ENCODE measurements at places on chromosomes 5 and 9.
A peak's percentile ranks its signal among the peaks of the same experiment; 100 is the strongest.

DNA sequence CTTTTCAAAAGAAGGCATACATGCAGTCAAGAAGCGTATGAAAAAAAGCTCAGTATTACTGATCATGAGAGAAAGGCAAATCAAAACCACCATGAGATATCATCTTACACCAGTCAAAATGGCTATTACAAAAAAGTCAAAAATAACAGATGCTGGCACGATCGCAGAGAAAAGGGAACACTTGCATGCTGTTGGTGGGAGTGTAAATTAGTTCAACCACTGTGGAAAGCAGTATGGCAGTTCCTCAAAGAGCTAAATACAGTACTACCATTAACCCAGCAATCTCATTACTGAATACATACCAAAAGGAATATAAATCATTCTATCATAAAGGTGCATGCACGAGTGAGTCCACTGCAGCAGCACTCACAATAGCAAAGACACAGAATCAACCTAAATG lies 24.5 kb downstream of the RETREG1 start:
- DNase-seq, result no peak

- DNase-seq, result no peak
Observed at GRCh38 chr5:167920589-167920988, 370.9 kb upstream of the WWC1 start.

DNA sequence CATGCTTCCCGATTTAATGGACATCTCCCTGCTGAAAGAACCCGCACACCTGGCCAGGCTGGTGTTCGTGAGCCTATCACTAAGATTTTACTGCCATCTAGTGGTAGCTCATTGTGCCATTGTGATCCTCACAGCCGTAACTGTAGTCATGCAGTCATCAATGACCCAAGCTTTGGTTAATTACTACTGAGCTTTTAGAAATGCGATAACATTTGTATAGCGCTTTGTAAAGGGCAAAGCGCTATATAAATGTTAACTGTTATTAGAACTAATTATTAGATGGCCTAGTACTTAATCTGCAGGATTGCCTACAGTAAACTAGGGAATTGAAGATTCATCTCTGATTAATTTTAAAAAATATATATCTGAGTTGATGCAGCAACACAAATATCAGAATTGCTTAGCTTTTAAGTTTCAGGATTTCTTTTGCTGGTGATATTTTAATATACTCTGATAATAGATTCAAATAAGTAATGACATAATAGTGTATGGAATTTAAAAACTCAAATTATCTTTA lies 90.2 kb downstream of the HACD4 start:
- no peak for DNase-seq

- DNase-seq, result no peak
Observed at GRCh38 chr5:172235827-172236736, 42.1 kb downstream of the EFCAB9 start.

DNA sequence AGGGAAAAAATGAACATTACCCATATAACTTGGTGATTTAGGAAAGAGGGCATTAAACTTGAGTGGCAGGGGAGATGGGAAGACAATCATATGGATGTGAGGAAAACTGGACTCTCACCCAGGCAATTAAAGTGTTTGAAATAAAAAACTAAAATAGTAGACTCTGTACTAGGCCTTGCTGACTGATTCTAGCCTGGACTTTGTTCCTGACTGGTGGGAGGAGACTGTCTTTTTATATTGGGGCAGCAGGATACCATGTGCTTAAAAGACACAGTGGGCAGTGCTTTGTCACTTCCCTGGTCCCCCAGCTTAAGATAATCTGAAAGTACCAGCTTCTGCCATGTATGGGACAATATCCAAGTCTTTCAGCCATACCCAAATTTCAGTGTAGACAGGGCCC lies 107.0 kb downstream of the ACTL7B start:
- no peak for DNase-seq

DNA sequence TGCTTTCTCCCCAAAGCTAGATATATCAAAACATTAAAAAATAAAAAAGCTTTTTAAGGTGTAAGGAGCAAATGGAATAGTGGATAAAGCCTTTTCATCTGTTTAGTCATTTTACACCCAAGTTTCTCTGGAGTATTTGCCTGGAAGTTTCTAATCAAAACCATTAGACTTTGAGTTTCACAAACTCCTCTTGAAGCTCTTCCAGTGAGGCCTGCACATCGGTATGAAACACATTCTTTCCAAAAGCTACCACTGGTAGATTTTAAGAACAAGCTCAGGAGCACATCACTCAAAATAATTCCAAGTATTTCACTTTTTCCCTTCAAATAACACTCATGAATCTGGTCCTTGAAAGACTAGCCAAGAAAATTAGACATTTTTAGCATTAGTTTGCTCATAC lies 5.7 kb downstream of the TRIM52 start:
- no peak for DNase-seq

DNA sequence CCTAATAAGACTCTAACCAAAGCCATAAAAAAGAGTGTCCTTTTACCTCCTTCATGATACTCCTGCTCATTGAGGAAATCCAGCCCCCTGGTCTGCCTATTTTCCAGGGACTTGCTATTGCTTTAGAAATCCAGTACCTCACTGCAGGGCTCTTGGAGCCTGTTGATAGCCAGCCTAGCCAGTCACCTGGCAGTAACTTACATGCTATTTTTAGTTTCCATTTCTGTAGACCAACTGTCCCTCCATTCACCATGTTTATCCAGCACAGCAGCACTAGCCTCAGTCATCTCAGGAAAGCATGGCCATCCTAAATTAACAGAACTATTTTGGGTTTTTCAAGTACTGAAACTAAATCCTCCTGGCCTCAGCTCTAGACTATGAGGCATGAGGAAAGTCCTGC lies 91.5 kb upstream of the PHF24 start:
- DNase-seq, result no peak

DNA sequence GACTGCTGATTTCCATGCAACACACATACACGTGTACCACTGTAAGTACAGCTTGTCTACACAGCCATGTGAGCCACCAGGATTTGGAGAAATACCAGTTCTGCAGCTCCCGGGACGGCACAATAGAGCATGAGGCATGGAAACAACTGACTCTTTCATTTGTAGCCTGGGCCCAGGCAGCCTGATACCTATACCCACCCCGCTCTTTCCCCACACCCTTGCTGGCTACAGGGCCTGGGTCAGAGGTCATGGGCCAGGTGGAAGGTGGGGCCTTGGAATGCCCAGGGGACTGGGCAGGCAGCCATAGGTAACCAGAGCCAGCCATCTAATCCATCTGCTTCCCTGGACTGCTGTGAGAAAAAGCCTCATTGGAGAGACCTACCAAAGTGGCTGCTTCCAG lies 39.0 kb upstream of the ZSWIM6 start:
- no peak for DNase-seq

GRCh38 chr9:85061969-85062368 lies 392.4 kb downstream of the NTRK2 start:
- no peak for DNase-seq

DNA sequence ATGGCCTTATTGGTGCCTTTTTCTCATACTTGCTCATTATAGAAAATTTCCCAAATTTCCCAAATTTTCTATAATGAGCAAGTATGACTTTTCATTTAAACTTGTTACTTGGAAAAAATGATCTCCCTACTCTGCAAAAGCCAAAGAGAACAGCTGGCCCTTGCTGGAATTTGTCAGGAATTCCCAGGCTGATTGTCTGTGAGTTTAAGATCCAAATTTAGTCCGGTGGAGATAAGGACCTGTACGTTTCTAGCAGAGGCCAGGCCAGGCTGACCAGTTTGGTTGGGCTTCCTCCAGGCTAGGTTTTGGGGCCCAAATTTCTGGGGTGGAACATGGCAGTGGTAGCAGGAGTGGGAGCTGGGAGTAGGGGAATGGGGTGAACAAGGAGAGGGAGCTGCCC lies 51.9 kb downstream of the NEURL1B start:
- DNase-seq, result no peak

- DNase-seq, result no peak
Observed at GRCh38 chr5:2241842-2242241, 359.1 kb upstream of the IRX4 start.

GRCh38 chr5:123717139-123717538 lies 205.2 kb downstream of the CSNK1G3 start:
- DNase-seq, result no peak

- no peak for DNase-seq
Observed at GRCh38 chr9:95017062-95017461, 290.6 kb downstream of the AOPEP start.

DNA sequence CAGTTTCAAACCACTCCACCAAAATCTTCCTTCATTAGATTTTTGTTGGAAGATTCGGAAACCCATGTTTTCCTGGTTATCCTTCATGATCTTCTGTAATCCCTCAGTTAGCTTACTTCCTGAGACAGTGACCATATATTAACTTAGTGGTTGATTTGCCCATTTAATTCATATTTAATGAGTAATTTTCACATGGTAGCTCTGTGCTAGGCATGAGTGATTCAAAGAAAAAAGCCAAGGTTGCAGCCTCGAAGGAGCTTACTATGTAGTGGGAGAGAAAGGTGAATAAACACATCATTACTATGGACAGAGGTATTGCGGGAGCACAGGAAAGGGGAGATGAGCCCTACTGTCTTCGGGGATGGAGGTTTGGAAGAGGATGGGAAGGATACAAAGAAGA lies 158.5 kb downstream of the TLE1 start:
- DNase-seq, result no peak

GRCh38 chr5:149904293-149904886 lies 40.2 kb downstream of the PDE6A start:
- no peak for DNase-seq

- peak; percentile 27 for DNase-seq
Observed at GRCh38 chr5:38670878-38671277, 114.4 kb upstream of the LIFR start.

DNA sequence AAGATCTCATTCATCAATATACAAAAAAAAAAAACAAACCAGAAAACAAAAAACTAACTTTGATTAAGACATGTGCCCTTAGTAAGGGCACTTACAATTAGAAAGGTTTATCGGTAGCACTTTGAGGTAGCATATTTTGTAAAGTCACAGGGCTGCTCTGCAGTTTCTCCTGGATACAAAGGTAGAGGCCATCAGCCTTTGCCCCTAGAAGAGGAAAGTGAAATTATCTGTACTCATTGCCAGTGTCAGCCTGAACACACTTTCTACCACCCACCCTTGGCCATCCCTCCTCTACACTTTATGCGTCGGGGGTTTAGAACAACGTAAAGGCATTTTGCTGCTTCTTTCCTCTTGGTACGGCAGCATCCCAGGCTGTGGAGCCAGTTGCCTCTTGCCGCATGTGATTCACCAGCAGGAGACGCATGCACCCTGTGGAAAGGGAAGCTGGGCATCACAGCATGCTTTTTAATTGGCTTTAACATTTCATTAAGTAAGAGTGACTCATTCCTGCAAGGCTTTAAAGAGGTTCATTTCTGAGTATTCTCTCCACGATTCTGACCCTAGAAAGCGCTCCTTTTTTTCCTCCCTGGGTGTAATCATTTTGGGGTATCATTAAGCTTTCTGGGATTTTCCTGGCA lies 84.6 kb downstream of the CEMIP2 start:
- no peak for DNase-seq

GRCh38 chr9:109981091-109981490 lies 201.1 kb downstream of the PALM2AKAP2 start:
- no peak for DNase-seq

- no peak for DNase-seq
Observed at GRCh38 chr5:25975885-25976284, 1062.5 kb downstream of the CDH9 start.

- peak; percentile 7 for DNase-seq
Observed at GRCh38 chr9:13213337-13213736, 66.2 kb downstream of the MPDZ start.

DNA sequence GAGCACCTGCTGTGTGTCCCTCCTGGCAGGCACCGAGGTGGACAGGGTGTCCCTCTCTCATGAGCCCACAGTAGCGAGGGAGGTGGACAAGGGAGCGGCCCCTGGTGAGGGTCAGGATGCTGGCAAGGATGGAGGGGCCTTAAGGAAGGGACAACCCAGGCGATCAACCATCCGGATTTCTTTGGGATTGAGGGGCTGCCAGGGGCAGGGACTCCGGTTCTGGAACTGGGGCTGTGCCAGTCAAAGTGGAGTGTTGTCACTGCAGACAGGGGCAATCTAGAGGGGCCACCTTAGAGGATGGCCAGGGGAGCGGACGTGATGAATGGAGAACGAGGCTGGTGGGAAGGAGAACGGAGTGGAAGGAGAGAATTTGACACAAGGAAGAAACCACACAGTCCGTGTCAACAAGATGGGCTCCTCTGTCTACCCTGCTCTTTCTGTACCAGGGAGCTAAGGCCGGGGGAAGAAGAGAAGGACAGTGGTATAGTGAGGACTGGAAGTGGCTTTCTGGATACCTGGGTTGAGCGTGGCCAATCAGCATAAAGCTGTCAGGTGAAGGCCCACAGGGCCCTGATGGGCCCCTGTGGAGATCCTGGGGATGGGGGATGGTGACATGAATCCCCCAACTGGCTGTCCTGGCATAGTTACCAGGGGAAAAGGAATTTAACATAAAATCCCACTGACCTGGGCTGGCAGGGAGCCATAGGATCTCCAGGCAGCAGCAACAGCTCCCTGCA lies 4.2 kb upstream of the WDR5 start:
- no peak for DNase-seq

DNA sequence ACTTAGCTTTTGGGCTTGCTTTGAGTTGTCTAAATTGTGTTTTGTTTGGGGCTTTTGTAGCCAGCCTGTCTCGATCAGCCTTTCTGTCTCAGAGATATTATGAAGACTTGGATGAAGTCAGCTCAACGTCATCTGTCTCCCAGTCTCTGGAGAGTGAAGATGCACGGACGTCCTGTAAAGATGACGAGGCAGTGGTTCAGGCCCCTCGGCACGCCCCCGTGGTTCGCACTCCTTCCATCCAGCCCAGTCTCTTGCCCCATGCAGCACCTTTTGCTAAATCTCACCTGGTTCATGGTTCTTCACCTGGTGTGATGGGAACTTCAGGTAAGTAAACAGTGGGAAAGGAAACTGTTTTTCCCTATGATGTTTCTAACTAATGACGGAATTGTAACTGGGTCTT lies 48.6 kb downstream of the NUP214 start:
- no peak for DNase-seq

DNA sequence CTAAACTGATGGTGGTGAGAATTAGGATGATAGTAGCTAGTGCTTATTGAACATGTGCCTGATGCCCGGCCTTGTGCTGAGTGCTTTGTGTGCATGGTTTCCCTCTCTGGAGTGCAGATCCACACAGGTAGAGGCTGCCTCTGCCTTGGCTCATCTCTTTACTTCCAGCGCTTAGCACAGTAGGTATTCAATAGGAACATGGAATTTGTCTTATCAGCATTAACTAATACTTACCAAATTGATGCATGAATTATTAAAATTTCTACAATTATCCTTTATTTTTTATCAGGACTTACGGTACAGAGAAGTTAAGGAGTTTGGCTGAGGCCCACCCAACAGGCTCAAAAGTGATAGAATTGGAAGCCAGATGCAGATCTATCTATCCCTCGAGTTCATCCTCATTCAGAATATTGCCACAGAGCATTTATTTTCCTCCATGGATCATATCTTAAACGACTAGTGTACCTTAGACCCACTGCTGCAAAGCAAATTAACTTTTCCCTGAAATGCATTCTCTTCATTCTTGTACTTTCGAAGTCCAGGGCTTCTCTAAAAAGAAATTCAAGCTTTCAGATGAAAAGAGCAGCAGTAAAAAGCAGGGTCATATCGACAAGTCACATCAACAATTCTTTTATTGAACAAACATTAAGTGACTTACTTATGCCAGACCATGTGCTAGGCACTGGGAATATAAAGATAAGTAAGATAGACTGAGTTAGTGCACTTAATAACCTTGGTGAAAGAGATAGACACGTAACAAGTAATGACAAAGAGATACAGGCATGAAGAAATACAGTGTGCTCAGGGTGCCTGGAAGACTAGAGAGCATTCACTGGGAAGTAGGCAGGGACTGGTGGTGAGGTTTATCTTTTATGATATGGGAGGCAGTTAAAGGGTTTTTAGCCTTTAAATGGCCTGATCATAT lies 290.0 kb downstream of the ARRDC3 start:
- DNase-seq, result no peak

All from AG09309 (cell line).